ENCODE measurements at places on chromosomes 1 and 21. TPM values are rescaled to one million over a fixed set of nuclear protein-coding genes. Genes with fewer than 3 reads are reported as not detected.
A peak's percentile ranks its signal among the peaks of the same experiment; 100 is the strongest.

DNA sequence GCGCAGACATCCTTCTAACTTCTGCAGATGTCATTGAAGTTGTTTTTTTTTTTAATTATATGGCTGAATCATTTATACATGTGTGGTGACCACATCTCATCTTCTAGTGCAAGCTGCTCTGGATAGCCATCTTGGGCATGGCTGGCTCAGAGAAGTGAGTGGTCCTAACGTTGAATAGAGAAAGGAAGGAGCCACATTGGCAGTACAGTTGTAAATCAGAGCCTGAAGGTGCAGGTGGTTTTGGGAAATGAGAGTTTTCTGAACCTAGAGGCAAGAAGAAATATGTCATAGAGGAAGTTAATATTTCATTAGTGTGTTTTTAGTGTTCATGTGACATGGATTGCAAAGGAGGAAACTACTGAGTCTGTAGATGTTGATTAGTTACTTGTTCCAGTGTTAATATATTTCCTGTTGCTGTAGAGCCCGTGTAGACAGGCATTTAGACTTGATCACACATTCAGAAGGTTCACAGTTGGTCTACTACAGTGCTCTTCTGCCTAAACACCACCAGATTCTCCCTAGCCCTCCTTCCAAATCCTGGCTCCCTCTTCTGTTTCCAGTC, 163.7 kb downstream of the ROR1 start:
- DNase-seq: no peak

The CMPK1 gene
- total RNA-seq: 78.4 TPM

- no peak for DNase-seq
Observed at GRCh38 chr1:31788825-31789256, 24.7 kb upstream of the ADGRB2 start.

The RGS1 gene
- not detected for total RNA-seq

GRCh38 chr1:44994309-44994898, 8.0 kb upstream of the EIF2B3 start:
- DNase-seq: no peak

The OR10J1 gene
- total RNA-seq: not detected

The ZNF648 gene
- 0.57 TPM for total RNA-seq

The FAM177B gene
- not detected for total RNA-seq

The TMPRSS15 gene
- not detected for total RNA-seq

GRCh38 chr1:72282271-72283021, at the start of gene NEGR1:
Gene NEGR1 (minus strand): TSS chr1:72282539.
- no peak for DNase-seq

DNA sequence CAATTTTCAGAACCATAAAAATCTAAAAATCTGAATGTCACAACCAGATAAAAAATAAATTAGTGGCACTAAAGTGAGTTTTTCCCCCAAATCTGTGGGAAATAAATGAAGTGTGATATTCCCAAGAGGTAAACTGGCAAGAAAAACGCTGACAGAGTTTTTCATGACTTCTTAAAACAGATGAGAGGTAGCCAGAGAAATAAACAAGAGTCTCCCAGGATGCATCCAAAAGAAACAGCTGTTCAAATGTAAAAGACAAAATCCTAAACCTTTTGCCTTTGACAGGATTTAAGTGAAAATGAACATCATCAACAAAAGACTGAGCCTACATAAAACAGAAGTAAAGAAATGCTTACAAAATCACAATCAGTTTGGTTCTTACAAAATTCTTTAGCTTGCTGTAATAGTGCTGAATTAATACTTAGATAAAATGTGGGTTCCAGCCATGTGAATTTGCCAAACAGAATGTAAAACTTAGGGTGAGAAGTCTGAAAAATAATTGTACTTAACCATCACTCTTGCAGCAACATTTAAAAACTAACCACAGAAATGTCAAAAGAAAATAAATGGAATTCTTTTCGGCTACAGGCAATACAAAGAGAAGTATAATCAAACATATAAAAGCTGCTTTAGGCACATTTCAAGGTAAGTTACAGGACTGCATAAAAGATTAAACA, 133.6 kb downstream of the EIF4G3 start:
- DNase-seq: no peak

The LMOD1 gene
- 0.12 TPM for total RNA-seq

DNA sequence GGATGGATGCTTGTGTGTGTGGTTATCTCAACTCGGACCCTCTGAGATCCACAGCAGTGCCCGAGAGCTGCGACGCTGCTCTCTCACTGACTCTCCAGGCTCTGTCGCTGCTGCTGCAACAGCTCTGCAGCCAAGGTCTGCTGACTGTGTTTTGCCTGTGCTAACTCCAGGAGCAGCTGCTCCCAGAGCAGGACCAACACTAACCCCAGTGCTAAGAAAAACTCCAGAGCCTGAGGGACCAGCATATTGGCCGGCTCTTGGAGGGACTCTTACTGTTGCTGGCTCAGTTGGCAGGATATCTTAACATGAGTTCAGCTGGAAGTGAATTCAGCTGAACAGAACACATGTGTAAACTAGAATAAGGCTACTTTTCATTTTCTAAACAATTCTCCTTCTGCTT, 4.4 kb downstream of the LCE2C start:
- no peak for DNase-seq

The ADIPOR1 gene
- total RNA-seq: 89.8 TPM

DNA sequence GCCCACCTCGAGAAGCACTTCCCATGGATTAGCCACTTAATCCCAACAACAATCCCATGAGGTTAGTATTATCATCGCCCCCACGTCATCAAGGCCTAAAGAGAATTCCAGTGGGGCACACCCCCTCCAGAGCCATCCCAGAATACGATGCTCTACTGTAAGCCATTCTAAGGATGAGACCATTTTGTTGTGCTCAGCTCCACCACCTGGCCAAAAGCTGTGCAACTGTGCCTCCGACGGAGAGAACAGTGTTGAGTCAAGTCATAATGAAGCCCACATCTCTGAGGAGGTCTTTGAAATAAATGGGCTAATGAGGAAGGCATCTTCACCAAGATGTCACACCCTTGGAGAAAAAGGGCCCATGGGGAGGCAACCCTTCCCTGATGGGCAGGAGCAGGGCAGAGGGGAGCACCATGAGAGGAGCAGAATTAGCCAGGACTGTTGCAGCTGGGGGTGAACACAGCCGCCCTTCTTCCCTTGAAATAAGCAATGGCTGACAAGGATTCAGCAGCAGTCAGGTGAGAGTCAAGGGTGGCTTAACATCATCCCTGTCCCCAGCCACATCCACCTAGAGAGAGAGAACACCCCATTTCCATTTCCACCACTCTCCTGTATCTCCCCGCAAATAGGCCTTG, 14.6 kb downstream of the SYF2 start:
- DNase-seq: no peak

The HJV gene
- total RNA-seq: not detected

DNA sequence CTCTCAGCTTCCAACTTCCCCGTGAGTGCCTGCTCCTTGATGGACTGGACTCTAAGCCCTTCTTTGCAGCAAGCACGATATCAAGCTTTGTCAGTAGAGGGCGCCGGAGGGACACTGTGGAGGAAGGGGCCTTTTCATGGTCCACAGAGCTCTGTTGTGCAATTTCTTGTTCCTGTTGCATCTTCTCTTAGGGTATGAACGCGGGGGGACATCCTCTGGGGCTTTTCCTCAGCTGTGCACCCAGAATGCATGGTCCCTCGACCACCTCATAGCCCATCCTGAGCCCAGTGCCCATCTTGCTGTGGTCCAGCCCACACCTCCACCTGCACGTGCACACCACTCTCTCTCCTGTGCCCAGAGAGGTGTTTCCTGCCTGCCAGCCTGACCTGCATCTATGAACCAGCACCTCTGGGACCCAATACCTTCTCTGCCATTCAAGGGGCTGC, 556.8 kb downstream of the PTPRU start:
- peak; percentile 61 for DNase-seq

DNA sequence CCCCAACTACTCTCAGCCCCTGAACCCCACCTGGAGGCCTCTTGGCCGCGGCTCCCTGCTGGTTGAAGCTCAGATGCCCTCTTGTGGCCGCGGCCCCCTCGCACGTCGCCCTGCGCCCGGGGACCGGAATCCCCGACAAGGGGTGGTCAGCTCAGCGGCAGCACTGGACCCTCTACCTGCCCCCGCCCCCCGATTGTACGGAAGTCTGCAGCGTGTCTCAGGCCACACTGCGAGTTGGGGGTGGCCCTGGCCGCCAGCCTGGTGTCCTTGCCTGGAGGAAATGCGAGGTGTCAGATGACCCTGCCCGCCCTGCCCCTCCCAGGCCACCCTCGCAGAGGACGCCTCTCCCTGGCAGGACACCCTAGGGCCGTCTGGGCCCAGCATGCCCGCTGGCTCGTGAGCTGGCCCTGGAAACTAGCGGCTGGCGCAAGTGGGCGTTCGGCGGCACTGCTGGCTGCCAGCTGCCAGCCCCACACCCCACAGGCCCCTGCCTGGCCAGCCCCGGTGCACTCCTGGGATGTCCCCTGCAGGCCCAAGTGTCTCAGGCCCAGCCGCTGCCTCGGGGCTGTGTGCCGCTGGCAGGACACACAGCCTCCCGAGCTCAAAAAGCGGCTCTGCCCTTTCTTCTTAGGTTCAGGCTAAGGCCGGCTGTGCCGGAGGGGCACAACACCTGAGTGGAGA, 60.8 kb downstream of the EDN2 start:
- DNase-seq: no peak

The OR2G2 gene
- not detected for total RNA-seq

GRCh38 chr1:185249563-185249962, 67.5 kb downstream of the IVNS1ABP start:
- DNase-seq: no peak

DNA sequence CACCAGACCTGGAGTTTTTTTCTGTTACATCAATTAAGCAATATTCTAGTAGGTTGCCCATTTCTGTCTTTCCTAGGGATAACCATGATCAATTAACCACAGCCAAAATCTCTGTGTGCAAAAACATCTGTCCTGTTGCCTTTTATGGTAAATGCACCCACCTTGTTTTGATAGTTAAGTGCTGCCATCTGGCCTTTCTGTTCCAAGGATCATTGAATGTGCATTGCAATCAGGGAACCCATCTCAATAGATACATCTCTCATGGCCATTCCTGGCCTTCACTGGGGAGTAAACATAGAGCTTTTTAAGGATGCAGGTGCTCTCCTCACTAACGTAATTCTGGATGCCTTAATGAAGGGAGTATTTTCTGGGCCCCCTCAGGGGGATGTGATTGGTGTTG, 111.8 kb upstream of the KIAA1614 start:
- no peak for DNase-seq

The NUDT4B gene
- 0.74 TPM for total RNA-seq

The ESPN gene
- 114 TPM for total RNA-seq

GRCh38 chr1:6279613-6280383, 18.9 kb upstream of the GPR153 start:
- DNase-seq: no peak

DNA sequence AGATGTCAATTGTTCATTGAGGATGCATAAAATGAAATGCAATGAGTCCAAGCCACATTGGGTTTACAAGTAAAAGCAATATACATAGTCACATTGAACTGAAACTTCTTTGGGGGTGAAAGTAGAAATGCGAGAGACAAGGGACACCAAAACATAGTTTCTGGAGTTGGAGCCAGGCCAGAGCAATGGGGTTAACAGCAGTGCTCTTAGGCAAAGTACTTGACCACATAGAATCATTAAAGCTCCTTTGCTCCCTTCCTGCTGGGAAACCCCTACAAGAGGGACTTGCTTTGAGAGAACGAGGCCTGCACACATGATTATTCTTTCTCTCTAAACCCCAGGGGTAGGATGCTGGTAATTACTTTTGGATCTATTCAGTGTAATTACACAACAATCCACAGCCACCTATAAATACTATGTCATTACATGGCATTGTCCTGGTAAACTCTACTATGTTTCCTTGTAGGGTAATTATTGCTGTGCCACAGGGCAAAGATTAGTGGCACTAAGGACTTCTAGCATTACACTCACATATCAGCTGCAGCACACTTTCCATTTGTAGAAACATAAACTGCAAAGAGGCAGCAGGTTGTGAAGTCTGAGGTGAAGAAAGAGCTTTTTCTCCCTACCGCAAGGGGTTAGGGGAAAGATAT, 421.6 kb upstream of the PBX1 start:
- no peak for DNase-seq

The RORC gene
- total RNA-seq: 1.3 TPM

GRCh38 chr1:204626381-204626780, 59.2 kb downstream of the LRRN2 start:
- DNase-seq: no peak

GRCh38 chr1:23453455-23454000, 29.0 kb upstream of the TCEA3 start:
- DNase-seq: no peak

GRCh38 chr1:15734901-15735300, 1.2 kb upstream of the SLC25A34 start:
- DNase-seq: no peak

GRCh38 chr21:25501996-25502665, 105.2 kb downstream of the MRPL39 start:
- no peak for DNase-seq

DNA sequence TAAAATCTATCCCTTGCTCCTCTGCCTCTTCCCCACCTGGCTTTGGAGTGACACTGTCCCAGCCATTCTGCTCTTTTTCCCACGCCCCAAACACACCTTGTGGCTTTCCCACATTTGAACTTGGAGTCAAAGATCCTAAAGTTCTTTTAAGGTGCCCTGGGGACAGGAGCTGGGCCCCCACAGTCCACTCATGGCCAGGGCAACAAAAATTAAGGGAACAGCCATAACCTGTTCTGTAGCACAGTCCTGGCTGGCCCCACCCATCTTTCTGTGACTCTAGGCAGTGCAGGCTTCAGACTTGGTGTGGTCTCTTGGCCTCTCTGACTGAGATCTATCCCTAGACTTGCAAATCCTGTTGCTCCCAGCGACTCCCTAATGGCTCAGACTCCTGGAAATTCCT, 143.0 kb upstream of the MAGI3 start:
- no peak for DNase-seq

The CSRP1 gene
- total RNA-seq: 51.7 TPM

The CD160 gene
- total RNA-seq: not detected

DNA sequence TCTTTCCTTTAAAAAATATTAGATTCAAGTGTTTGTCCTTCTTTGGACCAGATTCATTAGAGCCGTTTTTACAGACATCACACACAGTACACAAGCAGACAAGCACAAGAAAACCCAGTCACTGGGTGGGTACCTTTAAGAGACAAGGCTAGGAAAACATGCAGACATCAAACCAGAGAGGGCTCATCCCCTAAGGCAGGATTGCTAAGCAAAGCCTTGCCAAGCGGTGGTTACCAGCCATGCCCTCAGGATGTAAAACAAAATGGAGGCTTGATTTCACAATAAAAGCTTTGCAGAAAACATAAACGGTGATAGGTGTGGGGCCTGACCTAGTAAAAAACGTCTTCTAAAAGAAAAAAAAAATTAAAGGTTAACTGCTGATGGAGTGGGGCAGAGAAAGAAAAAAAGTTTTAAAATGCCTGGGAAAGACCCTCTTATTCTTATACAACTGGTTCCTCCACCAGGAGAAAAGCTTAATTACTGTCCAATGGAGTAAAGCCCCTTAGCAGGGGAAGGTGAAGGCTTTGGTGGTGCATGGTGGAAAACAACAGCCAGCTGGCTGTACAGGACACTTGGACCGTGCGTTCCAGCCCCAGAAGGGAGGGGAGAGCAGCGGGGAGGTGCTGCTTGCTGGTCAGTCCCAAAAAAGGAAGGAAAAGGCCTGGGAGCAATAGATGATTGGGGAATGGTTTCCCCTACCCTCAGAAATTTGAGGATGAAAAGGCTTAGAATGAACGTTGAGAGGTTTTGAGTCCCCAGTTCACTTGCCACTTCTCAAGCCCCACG, 30.4 kb upstream of the FMO1 start:
- DNase-seq: no peak

The TSPAN2 gene
- total RNA-seq: 0.98 TPM

- DNase-seq: no peak
Observed at GRCh38 chr1:214615109-214615508, 12.1 kb downstream of the CENPF start.

Data from HCT116 (cell line).